ENCODE measurements at places on chromosomes 2 and 18.

DNA sequence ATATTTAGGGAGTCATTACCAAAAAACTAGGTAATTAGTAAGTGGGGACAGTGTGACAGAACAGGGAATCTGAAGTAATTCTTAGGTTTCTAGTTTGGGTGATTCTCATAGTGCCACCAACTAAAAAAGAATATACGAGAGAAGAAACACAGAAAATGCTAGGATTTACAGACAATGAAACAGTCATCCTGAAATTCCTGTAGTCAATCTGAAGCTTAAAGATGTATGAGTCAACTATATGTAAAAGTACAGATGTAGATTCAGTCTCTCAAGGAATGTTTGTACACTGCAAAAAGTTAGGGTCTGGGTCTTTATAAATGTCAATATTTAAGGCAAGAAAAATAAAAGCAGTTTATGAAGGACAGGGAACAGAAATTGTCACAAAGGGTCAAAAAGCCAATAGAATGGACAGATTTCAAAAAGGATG, 107.0 kb downstream of the STRN start:
- DNase-seq = no peak

DNA sequence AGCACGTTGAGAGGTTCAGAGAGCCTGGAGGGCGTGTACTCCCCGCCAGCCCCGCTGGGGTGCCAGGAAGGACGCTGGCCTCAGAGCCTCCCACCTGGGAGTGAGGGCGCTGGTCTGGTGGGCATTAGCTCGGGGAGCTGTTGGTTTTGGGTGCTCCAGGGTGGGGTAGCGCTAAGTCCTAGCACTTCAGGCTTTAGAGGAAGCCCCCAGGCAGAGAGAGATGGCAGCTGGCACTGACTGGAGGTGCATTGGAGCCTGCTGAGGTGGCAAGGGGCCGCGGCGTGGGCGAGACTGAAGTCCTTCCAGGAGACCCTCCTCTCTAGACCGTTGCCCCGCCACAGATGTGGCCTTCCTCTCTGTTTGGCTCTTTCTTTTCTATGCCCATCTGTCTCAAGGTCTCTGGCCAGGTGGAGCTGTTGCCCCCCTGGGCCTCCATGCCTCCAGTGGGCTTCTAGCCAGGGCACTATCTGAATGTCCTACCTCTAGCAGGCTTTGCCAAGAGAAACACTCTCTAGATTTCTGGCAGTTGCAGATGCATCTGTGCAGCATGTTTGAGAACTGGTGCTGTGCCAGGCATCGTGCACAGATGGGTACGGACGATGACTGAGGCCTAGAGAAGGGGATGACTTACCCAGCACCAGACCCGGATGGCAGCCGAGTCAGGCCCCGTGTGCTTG, 6.6 kb downstream of the CAPN10 start:
- DNase-seq = no peak

DNA sequence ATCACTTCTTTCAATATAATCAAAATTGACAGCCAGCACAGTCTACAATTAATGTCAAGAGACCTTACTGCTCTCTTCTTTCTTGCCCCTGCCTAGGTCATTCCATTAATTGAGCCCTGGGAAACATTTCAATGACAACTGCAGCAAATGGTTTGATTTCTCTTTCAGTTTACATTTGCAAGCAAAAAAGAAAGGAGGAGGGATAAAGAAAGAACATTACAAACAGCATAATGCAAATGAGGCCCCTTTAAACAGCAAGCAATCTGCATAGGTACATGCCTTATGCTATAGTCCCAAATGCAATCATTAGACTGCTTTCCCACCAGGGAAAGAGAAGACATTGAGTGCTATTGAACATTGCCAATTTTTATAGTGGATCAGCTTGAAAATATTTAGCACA, 655.0 kb upstream of the CDH2 start:
- DNase-seq = no peak

- DNase-seq = no peak
These were observed 22.8 kb downstream of the ACMSD start for GRCh38 chr2:134861173-134861572.

- no peak for DNase-seq
These were observed 8.9 kb upstream of the SKOR2 start for GRCh38 chr18:47260120-47260923.

- no peak for DNase-seq
These were observed 578 bp upstream of the ACKR3 start for GRCh38 chr2:236568922-236569572.

GRCh38 chr18:63062246-63062645, 257.3 kb downstream of the BCL2 start:
- DNase-seq = no peak

Data from NCI-H146 (cell line).